Common myeloid progenitor, CD34-positive (primary cell): ENCODE measurements at places on chromosomes 5 and 9.

DNA sequence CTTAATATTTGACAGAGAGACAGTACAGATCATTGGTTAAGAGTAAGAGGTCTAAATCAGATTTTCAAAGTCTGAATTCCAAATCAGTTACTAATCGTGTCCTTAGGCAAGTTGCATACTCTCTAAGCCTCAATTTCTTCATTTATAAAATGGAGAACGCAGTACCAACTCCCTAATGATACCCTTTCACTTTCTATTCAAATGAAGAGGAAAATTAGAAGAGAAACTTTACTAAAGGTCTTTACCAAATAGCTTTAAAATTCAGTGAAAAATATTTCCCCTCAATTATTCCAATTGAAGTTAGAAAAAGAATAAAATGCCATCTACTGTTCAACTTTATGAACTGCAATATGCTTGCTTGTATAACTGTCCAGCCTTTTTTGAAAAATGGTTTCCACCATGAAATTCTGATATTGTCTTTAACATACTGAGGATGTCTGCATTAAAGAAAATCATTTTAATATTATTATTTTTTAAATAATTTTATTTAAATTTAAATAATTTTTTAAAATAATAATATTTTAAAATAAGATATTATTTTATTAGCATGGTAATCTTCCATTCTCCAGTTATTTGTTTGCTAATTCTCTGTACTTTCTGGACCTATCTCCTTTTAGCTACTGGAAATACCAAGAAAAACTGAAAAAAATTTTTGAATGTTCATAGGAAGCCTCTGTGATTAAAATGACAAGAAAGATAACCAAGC, 36.0 kb downstream of the POC5 start:
- DNase-seq, result peak; percentile 70

DNA sequence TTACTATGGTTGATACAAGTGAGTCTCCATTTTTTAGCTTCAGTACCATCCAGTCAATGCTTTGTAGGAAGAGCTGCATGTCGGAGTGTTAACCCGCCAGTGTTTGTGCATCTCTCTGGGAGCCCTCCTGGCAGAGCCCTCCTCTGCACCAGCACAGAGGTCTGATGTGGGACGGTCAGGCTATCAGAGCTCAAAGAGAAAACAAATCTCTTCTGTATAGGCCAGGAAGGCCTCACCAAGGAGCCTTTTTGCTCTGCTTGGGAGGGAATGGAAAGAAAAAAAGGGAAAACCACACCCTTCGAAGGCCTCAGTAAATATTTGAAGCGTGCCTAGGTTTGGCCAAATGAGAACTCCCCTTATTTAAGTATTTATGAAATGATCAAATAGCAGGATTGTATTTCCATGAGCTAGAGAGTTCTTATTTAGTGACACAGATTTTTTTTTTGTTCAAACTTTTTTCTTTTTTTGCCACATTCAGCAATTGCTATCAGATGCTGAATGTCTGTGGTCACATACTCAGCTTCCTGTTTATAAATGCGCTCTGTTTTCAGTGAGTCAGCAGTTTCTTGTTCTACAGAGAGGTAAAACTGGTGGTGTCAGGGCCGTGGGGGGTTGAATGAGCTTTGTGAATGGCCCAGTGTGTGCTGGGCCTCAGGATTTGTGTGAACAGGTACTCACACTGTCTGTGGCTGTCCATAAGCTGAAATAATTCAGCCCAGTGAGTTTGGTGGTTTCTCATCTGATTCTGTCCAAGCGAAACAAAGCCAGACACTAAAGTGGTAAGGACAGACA, 226.6 kb downstream of the SNX18 start:
- peak; percentile 98 for DNase-seq

DNA sequence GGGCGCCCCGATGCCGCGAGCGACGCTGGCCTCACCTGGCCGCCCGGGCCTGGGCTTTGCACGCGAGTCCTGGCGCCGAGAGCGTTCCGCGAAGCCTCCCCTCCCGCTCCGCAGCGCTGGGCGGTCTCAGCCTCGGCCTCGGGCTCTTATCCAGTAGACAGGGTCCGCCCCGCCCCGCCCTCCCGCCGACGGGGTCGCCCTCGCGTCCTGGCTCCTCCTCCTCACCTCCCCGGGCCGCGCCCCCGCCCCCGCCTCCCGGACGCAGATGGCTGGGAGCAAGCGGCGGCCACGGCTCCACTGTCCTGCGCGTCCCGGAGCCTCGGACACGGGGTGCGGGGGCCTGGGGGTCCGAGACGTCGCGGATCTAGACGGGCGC, at the start of gene SLC6A3:
Gene SLC6A3 (minus strand): TSS at position 128 of the 376 bp plus-strand sequence. CDS start 2,243 bp downstream, outside the sequence.
- DNase-seq, result no peak

DNA sequence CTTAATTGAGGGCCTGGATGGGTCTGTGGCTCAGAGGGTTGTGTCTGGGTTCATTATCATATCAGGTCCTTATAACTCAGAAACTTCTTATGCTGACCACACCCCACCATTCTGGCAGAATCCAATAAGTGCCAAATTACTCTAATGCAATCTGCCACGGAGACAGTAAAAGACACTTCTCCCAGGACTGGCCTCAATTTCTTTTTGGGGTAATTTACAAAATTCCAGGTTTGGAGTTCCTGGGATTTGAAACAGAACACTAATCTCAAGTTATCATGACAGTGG, 187.8 kb downstream of the GNAQ start:
- DNase-seq, result no peak

- peak; percentile 77 for DNase-seq
Observed at GRCh38 chr9:13278368-13279246, 885 bp downstream of the MPDZ start.
